Inflammatory macrophage (primary cell): ENCODE measurements at places on chromosomes 3 and 15.

DNA sequence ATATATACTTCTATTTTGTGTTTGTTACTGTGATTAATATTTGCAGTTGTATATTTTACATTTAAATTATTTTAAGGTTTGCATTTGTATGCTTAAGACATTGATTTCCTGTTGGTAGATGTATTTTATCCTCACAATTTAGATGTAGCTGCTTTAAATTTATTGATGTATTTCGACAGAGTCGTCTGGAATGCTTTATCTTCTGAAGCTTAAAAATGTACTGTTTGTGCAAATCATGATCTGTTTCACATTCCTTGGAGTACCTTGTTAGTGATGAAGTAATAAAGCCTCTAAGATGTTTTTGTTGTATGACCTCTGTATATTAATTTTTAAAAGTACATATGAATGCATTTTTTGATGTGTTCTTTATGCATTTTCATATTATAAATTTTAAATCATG lies 1.9 kb downstream of the CHD2 start:
- no peak for DNase-seq

GRCh38 chr3:182294256-182294655 lies 499.0 kb upstream of the ATP11B start:
- DNase-seq = no peak

GRCh38 chr3:168876346-168877035 lies 780.8 kb upstream of the GOLIM4 start:
- DNase-seq = no peak

DNA sequence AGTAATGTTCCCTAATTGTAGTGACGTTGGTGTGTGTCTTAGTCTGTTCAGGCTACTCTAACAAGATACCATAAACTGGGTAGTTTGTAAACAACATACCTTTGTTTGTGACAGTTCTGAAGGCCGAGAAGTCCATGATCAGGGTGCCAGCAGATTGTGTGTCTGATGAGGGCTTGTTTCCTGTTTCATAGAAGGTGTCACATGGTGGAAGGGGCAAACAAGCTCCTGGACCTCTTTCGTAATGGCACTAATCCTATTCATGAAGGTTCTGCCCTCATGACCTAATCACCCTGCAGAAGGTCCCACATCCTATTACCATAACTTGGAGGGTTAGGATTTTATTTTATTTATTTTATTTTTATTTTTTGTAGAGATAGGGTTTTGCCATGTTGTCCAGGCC lies 11.1 kb downstream of the ATXN7 start:
- peak; percentile 67 for DNase-seq

DNA sequence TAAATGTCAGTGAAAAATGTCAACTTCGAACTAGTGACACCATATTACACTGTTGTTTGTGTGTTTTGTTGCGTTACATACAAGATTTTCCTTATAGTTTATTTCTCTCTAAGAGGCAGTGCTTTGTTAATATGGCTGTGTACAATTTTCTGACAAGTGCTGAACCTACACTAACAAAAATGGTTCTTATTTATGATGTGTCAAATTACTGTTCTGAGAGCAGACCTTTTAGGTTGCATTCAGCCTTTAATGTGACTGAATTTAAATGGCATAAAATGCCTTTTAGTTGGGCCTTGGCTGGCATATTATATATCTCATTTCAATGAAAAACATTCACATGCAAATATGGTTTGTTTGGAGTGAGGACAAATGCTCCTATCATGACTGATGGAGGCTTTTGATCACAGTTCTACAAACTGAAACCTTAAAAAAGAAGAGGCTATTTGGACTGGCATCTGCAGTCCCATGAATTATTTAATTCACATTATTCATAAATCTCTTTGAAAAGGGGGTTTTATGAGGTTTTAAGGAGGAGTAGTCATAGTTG lies 750.6 kb downstream of the CADM2 start:
- no peak for DNase-seq

GRCh38 chr3:131474115-131474514 lies 28.7 kb downstream of the MRPL3 start:
- no peak for DNase-seq
